ENCODE measurements at places on chromosomes 12 and 14.
A peak's percentile ranks its signal among the peaks of the same experiment; 100 is the strongest.

- DNase-seq, result no peak
Measured at GRCh38 chr12:90922145-90922627, 32.8 kb downstream of the CCER1 start.

DNA sequence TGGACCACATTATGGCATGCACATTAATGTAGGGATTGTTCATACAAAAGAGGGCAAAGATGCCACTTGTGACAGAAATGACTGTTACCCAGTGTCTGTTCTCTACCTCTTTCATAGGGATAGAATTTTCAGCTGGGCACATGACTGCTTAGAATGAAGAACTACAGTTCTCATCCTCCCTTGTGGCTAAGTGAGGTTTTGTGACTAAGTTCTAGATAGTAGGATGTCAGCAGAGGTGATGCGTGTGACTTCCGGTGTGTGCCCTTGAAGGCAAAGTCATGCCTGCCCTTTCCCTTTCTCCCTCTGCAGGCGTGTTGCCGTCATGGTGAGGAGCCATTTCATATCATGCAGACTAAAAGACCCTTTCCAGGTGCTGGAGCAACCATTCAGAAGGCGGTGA lies 99.3 kb downstream of the CACNA1C start:
- DNase-seq, result no peak

DNA sequence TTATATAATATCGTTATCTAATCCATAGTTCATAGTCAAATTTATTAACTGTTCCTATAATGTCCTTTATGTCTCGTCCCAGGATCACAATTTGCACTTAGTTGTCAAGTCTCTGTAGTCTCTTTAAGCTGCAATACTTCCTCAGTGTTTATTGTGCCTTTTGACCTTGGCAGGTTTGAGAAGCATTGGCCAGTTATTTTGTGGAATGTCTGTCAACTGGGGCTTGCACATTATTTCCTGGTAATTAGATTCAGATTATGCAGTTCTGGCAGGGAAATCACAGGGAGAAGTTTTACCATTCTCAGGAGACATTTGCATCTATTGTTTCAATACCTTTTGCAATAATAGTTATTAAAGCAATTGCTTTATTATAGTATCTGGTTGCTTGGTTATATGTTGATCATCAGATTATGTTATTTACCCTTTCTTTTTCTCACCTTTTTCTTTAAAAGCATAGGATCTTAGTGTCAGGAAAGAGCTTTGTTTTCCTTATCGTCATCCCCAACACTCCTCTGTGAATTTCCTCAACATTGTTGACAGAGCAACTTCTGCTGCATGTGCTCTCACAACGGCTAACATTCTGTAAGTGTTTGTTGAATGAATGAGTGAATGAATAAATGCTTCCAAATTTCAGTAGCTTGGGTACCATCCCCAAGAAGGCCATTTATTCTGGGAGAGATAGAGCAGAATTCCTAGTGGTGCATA lies 3.7 kb upstream of the ART4 start:
- no peak for DNase-seq

GRCh38 chr12:47843226-47843980 lies 23.7 kb upstream of the HDAC7 start:
- DNase-seq, result no peak

- no peak for DNase-seq
Measured at GRCh38 chr12:122867691-122868461, 28.0 kb downstream of the VPS37B start.

- no peak for DNase-seq
Measured at GRCh38 chr12:111152561-111152960, 216.3 kb downstream of the PHETA1 start.

DNA sequence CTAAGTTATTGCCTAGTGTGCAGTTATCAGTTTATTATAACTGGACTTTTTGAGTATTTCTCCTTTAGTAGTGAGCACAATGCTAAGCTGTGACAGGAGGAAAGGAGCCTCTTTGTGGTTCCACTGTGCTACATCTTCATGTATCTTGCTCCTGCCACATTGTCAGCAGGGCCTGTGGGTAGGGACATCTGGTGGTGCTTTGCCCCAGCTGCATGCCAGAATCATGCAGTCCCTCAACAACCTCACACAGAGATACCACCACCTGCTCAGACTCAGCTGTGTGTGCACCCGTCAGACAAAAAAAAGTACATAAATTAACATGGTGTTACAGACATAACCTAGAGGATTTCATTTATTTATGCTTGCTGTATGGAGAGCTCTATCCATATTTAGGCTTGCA lies 51.1 kb downstream of the MIS18BP1 start:
- peak; percentile 2 for DNase-seq

- DNase-seq, result no peak
Measured at GRCh38 chr14:68632054-68632895, 160.6 kb downstream of the ZFP36L1 start.

DNA sequence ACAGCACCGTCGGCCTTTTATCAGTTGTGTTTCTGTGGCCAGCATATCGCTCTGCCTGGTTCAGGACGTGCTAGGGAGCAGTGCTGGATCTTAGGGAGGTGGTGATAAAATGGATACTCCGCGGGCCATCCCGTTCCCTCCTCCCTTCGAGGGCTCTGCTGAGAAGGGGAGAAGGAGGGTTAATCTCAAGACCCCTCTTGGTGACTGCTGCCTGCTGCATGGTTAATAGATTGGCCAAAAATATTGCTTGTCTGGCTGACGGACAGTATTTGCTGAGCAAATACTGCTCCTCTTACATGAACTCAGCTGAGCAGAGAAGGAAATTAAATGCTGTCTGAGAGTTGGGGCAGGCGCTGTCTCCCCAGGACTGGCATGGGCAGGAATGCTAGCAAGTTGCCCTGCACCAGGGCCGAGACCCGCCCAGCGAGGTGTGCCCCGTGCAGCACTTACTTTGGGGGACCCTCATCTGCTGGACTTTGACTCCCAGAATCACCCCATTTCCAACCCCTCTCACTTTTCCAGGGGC lies 1.2 kb downstream of the FBRSL1 start:
- no peak for DNase-seq

- DNase-seq, result no peak
Measured at GRCh38 chr12:111174251-111174960, 194.5 kb downstream of the PHETA1 start.

DNA sequence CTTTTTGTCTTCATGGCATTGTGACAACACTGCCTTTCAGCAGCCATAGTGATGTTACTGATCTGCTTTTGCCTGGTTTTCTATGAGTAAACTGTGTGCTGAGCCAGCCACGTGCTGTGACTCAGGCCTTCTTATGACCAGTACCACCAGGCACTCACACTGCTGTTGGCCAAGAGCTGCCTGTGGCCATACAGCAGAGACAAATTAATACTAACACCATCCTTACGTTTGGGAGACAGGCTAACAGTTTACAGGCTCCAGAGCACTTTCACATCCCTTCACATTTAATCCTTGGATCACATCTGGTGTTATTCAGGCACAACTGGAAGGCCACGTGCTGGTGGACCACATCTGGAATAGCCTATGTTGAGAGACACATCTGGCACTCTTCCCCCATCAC lies 377.9 kb downstream of the CCDC91 start:
- DNase-seq, result no peak

DNA sequence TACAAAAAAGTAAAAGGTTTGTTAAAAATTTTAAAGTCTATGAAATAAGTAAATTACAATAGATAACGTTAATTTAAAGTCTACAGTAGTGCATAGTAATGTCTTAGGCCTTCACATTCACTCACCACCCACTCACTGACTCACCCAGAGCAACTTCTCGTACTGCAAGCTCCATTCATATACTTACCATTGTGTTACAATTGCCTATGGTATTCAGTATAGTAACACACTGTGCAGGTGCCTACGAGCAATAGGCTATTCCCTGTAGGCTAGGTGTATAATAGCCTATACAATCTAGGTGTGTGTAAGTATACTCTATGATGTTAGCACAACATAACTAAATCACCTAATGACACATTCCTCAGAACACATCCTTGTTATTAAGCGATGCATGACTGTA lies 435.3 kb upstream of the TMTC1 start:
- no peak for DNase-seq

- DNase-seq, result no peak
Measured at GRCh38 chr14:88422919-88423650, 37.6 kb downstream of the SPATA7 start.

DNA sequence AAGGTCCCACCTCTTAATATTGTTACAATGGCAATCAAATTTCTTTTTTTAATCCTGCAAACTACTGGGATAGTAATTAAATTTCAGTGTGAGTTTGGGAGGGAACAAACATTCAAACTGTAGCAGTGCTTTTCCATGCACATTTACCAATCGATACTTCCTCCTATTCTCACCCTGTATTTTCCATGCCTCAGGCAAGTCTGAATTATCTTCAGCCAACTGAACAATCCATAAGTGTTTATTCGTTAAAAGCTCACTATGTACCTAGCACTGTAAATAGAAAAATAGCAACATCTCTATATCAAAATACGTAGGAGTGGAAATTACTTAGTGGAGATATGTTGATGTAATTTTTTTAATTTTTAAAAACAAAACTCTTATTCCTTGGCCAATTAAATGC lies 43.5 kb downstream of the CCDC177 start:
- no peak for DNase-seq

DNA sequence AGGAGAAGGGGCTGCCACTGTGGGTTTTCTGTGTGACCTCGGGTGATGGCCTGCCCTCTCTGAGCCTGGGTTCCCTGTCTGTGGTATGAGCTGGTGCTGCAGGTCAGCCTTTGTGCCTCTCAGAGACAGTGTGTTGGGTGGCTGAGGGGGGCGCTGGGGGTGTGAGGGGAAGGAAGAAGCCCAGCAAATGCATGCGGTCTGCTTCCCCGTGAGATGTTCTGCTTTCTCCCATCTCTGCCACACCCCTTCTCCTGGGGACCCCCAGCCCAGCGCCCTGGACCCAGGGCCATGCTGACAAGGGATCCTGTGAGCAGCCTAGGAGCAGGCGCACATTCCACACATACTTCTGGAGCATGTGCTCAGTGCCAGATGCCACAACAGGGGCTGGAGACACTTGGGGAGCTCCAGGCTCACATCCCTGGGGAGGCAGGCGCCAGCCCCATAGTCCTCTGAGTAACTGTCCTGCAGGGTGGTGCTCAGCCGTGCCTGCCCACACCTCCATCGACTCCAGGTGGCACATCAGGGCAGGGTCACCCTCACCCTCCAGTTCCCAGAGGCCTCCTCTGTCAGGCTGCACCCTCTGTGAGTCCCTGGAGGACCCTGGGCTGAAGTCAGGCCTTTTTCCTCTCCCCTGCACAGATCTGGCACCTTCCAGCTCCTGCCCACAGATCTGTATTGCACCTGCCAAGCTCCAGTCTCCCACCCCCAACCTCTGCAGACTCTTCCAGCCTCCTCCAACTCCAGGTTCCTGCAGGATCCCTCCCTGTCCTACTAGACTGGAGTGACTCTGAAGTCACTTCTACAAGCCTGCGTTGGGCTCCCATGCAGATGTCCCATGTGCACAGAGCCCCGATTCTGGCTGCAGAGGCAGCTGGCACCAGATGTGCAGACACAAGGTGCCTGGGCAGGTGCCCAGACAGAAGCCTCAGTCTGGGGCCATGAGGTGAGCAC lies 205.6 kb downstream of the KIF26A start:
- DNase-seq, result no peak

DNA sequence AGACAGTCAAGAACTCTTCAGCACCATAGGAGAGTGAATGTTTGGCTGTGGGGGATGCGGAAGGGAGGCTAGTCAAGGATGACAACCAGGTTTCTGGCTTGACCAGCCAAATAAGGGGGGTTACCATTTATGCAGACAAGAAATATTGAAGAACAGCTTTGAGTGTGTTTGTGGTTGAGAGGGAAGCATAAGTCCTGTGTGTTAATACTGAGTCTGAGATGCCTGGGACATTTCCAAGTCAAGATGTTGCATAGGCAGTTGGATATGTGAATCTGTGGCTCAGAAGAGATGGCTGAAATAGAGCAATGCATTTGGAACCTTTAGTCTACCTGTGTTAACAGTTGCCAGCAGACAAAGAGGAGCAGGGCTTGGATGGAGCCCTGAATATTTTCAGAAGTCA lies 66.1 kb downstream of the ANO6 start:
- no peak for DNase-seq

GRCh38 chr12:97461553-97461952 lies 1.1 kb upstream of the RMST start:
- DNase-seq, result no peak

GRCh38 chr14:75910048-75910447 lies 71.7 kb downstream of the TGFB3 start:
- no peak for DNase-seq

GRCh38 chr14:55470025-55470424 lies 29.6 kb upstream of the TBPL2 start:
- no peak for DNase-seq

DNA sequence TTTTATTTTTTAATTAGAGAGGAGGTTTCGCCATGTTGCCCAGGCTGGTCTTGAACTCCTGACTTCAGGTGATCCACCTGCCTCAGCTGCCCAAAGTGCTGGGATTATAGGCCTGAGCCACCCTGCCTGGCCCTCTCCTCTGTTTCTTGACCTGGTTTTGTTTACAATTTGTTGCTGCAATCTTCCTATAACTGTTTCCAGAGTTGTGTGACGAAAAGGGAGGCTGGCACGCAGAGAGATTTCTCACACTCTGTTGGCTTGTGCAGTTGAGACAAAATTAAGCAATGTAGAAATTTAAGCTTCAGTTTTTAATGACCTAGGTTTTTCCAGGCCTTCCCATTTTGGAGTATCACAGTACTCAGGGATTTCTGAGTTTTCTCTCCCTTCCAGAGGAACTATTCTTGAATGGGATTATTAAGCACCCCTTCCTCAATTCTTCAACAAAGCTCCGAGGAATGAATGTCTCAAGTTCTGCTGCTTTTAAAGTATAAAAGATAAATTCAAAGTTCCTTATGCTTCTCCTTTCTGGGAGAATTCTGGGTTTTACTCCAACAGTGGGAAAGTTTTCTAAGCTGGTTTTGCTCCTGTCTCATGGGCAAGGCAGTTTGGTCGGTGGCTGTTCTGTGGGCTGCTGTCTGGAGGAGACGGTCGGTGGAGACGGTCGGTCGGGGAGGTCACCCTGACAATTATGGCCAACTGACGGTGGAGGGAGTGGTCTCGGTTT lies 20.4 kb upstream of the FOS start:
- DNase-seq, result no peak

DNA sequence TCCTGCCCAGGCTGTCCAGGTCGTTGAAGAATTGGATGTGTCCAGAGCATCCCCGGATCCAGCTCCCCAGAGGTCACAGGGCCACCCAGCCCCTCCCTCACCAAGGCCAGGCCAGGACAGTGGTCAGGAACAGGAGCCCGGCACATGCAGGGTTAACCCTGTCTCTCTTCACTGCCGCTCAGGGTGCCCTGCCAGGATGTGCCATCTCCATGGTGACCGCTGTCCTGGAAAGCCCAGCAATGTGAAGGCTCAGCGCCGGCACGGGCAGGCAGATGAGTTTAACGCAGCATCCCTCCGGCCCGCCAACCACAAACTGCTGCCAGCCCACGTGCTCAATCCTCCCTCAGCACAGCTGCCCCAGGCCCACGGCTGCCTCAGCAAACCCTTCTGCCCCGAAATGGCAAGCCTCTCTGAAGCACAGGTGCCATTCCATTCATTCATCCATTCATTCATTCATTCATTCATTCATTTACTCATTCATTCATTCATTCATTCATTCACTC lies 4.4 kb downstream of the TMEM179 start:
- DNase-seq, result no peak

DNA sequence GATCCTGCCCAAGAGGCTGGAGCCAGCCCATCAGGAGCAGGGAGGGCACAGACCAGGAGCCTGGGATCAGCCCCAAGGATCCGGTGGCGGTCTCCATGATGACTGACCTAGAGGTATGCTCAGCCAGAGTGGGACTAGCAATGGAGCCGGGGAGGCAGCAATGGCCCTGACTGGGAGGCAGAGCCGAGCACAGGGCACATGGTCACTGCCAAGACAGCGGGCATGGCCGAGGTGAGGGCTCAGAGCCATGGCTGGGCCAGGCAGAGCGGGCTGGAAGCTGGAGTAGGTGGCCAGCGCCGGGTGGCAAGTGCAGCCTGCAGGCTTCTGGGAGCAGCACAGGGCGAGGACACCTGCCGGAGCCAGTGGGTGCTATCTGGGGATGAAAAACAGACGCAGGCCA lies 259.3 kb downstream of the BCL11B start:
- DNase-seq, result no peak

Measured in CD8-positive, alpha-beta T cell (primary cell).